A549 treated with CpdA at 1 μM for 4 hours (cell line): ENCODE measurements at places on chromosomes 5 and 9. TPM values are rescaled to one million over a fixed set of nuclear protein-coding genes. Genes with fewer than 3 reads are reported as not detected.

The RECK gene
- 4.5 to 5.9 TPM (median 5.7 TPM) in 5 replicates for total RNA-seq

The NR4A3 gene
- 2.0 to 3.0 TPM (median 2.6 TPM) in 5 replicates for total RNA-seq

The LHX3 gene
- 0.08 to 0.12 TPM (median 0.09 TPM) in 4 of 5 replicates, not detected in the other for total RNA-seq

The SPOCK1 gene
- 13.4 to 19.8 TPM (median 18.7 TPM) in 5 replicates for total RNA-seq

The NACC2 gene
- total RNA-seq, result 21.9 to 30.8 TPM (median 28.7 TPM) in 5 replicates

The DNAJA1 gene
- total RNA-seq, result 277 to 331 TPM (median 302 TPM) in 5 replicates

The TRAPPC13 gene
- 11.4 to 19.9 TPM (median 13.3 TPM) in 5 replicates for total RNA-seq

The ZMYND19 gene
- total RNA-seq, result 35.5 to 55.2 TPM (median 51.4 TPM) in 5 replicates

The EFNA5 gene
- total RNA-seq, result 15.0 to 20.9 TPM (median 19.2 TPM) in 5 replicates

The CRB2 gene
- total RNA-seq, result 0.05 to 0.09 TPM (median 0.06 TPM) in 5 replicates

The HSD17B3 gene
- total RNA-seq, result 0.17 TPM in 1 of 5 replicates, not detected in the others

The GPSM1 gene
- total RNA-seq, result 8.7 to 13.6 TPM (median 11.4 TPM) in 5 replicates

The KIF12 gene
- total RNA-seq, result 2.0 to 3.0 TPM (median 2.5 TPM) in 5 replicates
